ENCODE measurements at places on chromosomes 7 and 10.

GRCh38 chr10:116857156-116857555, 7.9 kb downstream of the ENO4 start:
- no peak for DNase-seq

DNA sequence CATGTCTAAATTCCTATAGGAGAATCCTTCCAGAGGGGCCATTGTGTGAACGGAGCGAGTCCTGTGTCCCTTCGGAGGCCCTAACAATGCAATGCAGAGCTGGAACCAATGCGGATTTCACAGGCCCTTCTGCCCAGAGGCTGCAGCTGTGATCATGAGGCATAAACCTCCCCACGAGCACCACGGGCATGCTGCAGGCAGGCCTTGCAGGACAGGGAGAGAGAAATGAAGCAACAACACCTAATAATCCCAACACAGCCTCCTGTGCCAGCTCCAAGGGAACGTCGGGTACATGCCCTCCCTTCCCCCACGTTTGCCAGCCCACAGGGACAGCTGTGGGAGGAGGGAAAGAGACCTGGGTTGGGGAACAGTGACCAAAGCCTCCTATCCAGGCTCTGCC, 74.4 kb downstream of the TNS3 start:
- DNase-seq: no peak

DNA sequence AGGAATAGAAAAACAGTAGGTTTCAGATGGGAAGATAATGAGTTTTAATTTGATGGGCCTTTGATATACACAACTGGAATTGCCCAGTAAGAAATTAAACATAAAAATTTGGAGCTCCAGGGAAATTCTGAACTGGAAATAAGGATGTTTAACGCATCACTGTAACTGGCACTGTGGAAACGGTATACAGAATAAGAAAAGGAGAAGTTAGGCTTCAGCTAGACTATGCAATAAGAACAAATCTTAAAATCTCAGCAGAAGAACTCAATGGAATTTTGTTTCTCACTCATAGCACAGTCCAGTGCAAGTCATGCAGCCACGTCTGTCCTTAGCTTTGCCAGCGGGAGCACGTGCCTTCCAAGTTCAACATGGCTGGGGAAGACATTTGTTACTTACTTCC, 52.9 kb upstream of the FGL2 start:
- no peak for DNase-seq

- no peak for DNase-seq
Observed at GRCh38 chr10:126433351-126433750, 45.1 kb upstream of the ADAM12 start.

DNA sequence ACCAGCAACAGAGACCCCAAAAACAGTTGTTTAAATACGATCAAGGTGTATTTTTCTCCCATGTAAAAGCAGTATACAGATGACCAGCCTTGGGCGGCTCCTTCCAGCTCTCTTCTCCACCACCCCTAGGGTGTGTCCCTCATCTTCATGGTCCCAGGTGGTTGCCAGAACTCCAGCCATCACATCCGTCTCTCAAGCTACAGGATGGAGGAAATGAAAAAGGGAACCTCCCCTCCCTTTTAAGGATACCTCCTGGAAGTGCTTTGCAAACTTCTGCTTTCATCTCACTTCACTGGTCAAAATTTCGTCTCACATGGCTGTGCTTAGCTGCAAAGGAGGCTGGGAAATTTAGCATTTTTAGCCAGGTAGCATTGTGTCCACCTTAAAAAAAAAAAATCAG, 59.3 kb downstream of the C10orf105 start:
- DNase-seq: no peak

GRCh38 chr7:157904211-157904865, 567.5 kb downstream of the DNAJB6 start:
- no peak for DNase-seq

DNA sequence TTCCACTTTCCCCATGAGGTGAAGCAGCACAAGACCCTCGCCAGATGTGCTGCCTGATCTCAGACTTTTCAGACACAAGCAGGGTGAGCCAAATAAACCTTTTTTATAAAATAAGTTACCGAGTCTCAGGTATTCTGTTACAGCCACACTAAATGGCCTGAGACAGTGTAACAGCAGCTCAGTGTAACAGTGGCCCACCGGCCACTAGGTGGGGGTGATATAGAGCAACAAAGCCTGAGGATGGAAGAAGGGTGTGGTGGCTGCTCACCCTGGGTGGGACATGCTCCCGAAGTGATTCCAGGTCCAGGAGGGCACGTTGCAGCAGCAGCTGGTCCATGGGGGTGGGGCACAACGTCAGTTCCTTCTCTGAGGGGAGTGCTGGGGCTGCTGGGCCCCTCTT, 44.6 kb downstream of the BMS1 start:
- DNase-seq: no peak

Data from iris pigment epithelial cell (primary cell).